ENCODE measurements at places on chromosomes 4 and X. TPM values are rescaled to one million over a fixed set of nuclear protein-coding genes. Genes with fewer than 3 reads are reported as not detected.

The MAGEB6B gene
- not detected for polyA plus RNA-seq

The GAGE12H gene
- polyA plus RNA-seq: not detected

DNA sequence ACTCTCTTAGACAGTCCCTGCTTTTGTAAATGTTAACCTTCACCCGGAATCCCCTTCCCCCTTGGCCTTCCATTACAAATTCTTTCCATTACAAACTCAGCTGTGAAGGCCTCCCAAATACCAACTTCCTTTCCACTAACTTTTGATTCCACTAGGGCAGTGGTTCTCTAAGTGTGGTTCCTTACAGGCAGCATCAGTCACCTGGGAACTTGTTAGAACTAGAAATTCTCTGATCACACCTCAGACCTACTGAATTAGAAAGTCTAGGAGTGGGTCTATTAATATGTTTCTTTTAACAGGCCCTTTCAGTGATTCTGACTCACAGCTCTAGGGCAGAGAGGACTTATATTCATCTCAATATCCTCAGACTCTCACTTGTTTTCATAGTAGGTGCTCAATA, 19.0 kb upstream of the MRPL1 start:
- DNase-seq: no peak

DNA sequence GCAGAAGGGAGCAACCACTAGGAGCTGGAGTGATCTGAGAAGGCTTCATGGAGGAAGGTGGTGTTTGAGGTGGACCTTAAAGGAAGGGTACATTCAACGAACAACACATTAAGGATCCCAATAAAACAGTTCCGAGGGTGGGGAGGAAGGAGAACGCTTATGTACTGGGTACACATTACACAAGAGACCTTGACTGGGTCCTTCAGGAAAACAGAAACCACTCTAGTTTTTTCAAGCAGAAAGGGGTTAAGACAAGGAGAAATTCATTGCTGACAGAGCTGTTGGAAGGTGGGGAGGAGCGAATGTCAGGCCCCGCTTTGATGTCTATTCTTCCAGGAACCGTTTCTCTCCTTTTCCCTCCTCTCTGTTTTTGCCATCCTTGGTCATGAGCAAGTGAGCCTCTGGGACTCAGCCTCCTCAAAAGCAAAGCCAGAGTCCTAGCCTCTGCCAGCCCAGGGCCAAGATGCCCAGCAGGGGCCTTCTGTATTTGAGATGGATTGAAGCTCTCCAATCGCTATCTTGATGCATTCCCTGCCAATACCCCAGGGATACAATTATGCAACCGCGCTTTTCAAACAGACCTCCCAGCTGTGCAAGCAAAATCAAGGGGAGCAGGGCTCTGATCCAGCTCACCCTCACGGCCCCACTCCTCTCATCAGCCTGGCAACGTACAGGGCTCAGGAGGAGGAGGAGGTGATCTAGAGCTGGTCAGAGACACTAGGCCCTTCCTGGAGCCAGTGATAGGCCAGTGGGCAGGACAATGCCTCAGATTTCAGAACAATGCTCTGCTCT, 48.4 kb downstream of the ZBTB49 start:
- no peak for DNase-seq

The SHROOM2 gene
- 3.4 TPM for polyA plus RNA-seq

The RAB41 gene
- polyA plus RNA-seq: not detected
